ENCODE measurements at places on chromosomes 5 and 9.

GRCh38 chr5:9230355-9230754 is 315.5 kb downstream of the SEMA5A start:
- no peak for DNase-seq

- DNase-seq = no peak
Measured at GRCh38 chr5:107324071-107324470, 346.7 kb downstream of the EFNA5 start.

DNA sequence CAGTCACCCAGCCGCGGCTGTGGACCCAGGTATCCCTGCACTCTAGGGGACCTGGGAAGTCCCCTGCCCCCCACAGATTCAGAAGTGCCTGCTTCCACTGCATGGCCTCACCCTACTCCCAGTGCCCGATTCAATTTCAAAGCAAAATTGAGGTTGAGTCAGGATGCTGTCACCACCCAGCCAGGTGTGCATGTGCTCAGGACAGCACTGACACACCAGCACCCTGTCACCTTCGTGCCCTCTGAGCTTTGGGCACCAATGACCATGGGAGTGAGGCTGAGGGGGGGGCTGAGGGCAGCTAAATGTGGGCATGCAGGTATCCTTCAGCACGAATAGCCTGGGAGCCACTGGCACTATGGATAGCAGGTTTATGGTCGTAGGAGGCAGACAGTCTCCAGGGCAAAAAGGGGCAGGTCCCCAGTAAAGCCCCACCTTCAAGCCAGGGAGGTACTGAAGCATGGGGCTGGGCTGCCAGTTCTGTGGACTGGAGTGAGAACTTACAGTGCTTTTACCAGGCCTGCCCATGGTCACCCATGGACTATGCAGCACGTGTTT is 1151.6 kb upstream of the CDH6 start:
- DNase-seq = no peak

DNA sequence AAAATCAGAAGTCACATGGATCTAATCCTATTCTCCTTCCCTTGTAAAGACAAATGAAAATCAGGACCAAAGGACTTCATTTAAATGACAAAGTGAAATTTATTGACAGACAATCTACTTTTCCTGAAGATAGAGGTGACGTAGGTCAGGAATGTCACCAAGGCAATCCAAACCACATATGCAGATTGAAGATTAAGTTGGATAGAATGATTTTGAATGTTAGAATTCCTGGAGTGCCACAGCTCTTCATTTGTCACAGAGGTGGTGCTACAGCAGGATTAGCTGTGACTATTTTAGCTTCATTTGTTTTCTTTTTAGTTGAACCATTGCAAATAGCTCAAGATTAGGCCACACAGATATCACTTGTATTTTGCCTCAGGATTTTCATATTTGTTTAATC is 736.0 kb upstream of the ARRDC3 start:
- no peak for DNase-seq

GRCh38 chr9:135262248-135262647 is 174.8 kb downstream of the OLFM1 start:
- DNase-seq = no peak

- peak; percentile 35 for DNase-seq
Measured at GRCh38 chr5:178411083-178411482, 178.5 kb upstream of the PHYKPL start.

DNA sequence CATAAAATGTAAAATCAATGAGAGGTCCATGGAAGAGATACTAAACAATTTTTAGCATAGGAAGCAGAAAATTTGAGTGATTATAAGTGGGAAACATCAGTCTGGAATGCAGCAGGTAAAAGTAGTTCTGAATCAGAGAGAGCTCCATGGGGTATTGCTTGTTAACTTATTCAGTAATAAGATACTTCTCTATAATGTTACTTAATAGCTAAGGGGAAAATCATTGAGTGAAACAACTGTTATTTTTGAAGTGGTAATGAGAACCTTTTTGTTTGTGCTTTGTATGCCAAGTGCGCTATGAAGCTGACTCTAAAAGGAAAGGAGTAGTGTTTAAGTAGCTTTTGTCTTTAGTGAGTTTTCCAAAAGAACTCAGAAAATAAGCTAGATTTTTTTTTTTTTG is 95.2 kb downstream of the ERBIN start:
- DNase-seq = no peak

- DNase-seq = peak; percentile 95
Measured at GRCh38 chr5:111092062-111092853, at the start of gene WDR36. Gene WDR36 (plus strand): TSS chr5:111092348. CDS start chr5:111092457, 109 bp downstream.

GRCh38 chr9:126752881-126753670 is 51.8 kb upstream of the ZBTB43 start:
- no peak for DNase-seq

DNA sequence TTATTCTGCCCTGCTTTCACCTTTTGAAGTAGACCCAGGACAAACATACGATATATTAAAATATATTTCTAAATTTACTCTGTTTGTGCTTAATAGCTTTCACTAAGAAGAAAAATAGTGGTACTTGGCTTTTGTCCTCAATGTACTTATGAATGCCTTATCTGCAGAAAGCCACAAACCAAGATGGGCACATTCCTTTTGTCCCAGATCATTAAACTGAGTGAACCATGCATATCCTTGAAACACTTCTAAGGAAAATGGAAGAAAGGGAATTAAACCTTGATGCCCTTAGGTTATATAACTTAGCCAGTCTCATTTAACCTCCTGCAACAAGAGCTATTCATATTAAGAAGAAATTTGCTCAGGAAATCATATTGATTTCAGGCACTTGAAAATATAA is 553.8 kb upstream of the CDH9 start:
- DNase-seq = no peak

DNA sequence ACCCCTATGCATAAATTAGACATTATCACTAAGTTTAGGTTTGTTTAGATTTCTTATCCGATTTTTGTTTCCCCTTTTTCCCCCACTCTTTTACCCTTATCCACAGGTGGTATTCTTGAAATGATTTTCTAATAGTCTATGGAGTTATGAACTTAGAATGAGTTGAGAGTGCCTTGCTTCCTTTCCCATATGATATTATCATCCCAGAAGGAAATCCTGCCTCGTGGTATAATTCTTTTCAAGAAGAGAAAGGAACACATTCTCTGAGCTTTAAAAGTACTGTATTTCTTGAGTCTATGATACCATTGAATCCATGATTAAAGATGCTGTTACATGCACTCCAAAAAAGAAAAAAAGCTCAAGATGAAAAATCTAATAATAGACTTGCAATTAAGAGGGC is 76.9 kb upstream of the ADAMTSL1 start:
- DNase-seq = no peak

GRCh38 chr9:22158271-22158670 is 149.2 kb upstream of the CDKN2B start:
- no peak for DNase-seq

DNA sequence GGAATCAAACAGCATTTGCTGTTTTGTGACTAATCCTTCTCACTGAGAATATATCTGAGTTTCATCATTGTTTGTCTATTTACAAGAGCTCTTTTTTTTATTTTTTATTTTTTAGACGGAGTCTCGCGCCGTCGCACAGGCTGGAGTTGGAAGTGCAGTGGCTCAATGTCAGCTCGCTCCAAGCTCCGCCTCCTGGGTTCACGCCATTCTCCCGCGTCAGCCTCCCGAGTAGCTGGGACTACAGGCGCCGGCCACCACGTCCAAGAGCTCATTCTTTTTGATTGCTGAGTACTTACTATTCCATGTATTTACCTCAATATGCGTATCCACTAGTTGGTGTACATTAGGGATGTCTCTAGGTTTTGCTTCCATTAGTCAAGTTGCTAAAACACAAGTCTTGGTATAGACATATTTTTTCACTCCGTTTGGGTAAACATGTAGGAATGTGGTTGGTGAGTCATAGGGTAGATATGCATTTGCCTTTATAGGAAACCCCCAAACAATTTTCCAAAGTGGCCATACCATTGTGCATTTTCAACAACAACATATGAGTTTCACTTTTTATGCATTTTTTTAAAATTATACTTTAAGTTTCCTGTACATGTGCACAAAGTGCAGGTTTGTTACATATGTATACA is 1005.0 kb upstream of the CDH10 start:
- no peak for DNase-seq

DNA sequence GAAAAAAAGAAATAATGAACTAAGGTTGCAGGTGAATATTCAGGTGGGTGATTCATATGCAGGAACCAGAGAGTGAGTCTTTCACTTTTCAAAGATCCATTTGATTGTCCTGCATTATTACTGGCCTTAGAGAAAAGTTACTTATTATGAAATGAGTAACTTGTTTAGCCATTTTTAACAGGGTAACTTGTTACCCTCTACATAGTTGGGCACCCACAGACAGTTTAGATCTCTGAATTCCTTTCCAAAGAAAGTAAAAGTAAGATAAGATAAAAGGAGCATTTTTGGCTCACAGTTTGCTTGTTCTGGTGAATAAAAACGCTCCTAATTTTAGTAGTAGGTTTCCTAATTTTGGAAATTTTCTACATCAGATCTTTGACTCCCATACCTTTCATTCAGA is 54.1 kb upstream of the DAB2 start:
- no peak for DNase-seq

DNA sequence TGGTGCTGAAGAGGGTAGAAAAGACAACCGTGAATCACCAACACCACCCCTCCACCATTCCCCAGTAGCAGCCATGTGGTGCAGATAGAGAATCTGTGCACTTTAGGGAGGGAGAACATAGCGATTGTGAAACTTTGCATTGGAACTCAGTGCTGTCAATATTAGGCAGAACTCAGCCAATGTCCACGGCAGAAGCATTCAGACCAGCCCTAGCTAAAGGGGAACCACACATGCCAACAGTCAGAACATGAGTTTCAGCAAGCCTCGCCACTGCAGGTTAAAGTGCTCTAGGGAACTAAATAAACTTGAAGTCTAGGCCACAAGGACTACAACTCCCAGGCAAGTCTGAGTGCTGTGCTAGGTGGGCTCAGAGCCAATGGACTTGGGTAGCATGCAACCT is 38.5 kb upstream of the DEPDC1B start:
- no peak for DNase-seq

DNA sequence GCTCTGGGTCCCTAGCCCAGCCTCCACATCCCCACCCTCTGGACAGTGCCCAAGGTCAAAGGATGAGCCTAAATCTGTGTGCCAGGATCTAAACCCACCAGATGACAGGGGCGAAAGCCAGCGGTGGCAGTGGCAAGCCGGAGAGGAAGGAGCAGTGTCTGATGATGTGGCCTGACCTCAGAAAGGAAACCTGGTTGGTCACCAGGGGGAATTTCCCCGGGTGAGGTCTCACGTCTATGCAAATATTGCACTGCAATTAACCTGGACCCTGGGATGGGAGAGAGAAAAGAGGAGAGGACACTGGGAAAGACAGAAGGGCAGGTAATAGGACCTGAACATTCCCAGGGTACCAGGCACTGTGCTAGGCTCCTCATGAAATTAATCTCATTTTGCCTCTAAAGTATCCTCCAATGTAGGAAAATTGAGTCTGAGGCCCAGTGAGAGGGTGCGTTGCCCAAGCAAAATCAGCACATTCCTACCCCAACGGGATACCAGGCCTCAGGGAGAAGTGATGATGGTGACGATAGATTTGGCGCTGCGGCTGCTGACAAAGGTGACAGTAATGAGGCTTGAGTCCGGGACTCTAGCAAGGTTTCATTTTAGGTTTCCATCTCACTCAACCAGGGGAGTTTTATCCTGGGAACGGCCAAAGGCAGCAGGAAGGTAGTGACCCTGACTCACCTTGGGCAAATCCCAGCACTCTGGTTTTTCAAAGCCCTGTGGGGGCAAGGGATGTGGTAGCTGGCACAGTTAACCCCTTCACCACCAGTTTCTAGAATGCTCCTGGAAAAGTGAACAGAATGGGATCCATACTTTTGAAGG is 13.4 kb upstream of the TNIP1 start:
- DNase-seq = peak; percentile 98

GRCh38 chr9:82560457-82560904 is 502.5 kb downstream of the RASEF start:
- no peak for DNase-seq

- no peak for DNase-seq
Measured at GRCh38 chr5:150655221-150655620, 5.8 kb upstream of the MYOZ3 start.

DNA sequence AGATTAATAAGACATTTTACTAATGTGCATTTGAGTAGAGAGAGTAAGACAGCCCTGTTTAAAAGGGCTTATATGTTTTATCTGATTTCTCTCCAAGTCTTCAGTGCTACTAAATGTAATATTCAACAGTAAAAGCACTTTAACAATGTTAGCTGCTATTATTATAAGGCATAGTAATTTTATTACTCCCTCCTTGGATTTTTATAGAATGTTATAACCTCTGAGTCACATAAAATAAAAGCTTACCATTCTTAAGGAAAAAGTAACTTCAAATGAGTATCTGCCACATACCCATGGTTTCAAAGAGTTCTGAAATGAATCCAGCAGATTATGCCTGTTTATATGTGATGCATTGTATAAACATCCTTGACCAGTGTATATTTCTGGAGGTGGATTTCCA is 19.0 kb downstream of the SPDL1 start:
- no peak for DNase-seq

- DNase-seq = no peak
Measured at GRCh38 chr5:134430001-134430569, 18.4 kb upstream of the CDKN2AIPNL start.

GRCh38 chr9:37952731-37953130 is 48.8 kb upstream of the SLC25A51 start:
- DNase-seq = peak; percentile 14

GRCh38 chr9:110579034-110579861 is at the start of gene SVEP1:
Gene SVEP1 (minus strand): TSS chr9:110579741. CDS start chr9:110579543, 198 bp downstream.
- DNase-seq = peak; percentile 92

DNA sequence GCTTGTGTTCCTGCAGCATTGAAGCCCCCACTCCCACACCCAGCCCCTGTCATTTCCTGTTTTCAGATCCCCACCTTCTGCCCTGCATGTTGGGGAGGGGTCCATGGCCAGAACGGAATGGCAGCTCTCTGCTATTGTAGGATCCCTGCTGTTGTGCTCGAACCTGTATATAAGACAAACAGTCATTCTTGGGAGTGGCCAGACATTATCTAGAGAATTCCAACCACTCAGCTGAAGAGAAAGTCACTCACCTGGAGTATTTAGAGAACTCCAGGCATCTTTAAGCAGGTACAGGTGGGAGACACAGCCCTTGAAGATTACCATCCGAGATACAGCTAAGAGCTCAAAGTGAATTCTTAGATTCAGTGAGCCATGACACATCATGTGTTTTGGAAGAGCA is 96.1 kb downstream of the C9orf152 start:
- DNase-seq = no peak

DNA sequence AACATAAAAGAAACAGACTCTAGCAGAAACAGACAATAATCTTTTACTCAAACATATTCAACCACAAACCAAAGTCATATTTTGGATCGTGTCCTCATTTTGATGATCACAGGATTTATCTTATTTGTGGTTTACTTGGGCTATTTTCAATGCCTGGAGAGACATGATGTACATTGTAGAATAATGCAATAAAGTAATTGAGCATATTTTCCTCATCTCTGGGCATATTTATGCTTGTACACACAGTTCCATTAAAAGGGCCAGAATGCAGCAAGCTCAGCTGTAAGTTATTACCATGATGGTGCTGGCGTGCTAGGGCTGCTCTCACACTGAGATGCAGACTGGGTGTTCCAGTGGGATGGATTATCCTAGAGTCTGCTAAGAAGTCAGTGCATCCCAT is 456.7 kb downstream of the TLE4 start:
- no peak for DNase-seq

Data from suppressor macrophage treated with lipopolysaccharide for 1 hour (primary cell).